ENCODE measurements at places on chromosomes 2 and 18.
A peak's percentile ranks its signal among the peaks of the same experiment; 100 is the strongest.

DNA sequence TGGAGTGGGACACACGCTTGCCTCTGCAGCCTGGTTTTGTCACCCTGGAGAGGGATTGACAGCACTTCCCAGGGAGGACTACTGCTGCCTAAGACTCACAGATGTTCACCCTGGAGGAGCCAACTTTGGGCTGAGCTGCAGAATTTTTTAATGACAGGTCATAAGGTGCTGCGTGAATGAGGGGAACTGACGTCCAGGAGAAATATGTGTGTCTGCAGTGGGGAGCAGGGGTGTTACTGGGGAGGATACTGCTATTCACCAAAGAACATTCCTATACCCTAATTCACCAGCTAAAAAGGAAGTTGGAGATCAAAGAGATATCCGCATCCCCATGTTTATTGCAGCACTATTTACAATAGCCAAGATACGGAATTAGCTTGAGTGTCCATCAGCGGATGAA, 144.4 kb downstream of the MGAT5 start:
- no peak for DNase-seq

GRCh38 chr2:36701391-36701795, 4.9 kb downstream of the VIT start:
- DNase-seq = peak; percentile 80

DNA sequence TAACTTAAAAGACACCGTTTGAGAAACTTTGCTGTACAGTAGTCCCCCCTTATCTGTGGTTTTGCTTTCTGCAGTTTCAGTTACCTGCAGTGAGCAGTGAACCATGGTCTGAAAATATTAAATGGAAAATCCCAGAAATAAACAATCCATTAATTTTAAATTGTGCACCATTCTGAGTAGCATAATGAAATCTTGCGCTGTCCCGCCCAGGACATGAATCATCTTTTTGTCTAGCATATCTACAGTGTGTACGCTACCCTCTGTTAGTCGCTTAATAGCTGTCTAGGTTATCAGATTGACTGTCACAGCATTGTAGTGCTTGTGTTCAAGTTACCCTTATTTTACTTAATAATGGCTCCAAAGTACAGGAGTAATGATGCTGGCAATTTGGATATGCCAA, 6.1 kb downstream of the ARPC2 start:
- DNase-seq = no peak

- DNase-seq = no peak
Measured at GRCh38 chr18:76626991-76627390, 131.9 kb upstream of the ZNF516 start.

- no peak for DNase-seq
Measured at GRCh38 chr2:102187496-102188150, 800 bp downstream of the IL1RL2 start.

DNA sequence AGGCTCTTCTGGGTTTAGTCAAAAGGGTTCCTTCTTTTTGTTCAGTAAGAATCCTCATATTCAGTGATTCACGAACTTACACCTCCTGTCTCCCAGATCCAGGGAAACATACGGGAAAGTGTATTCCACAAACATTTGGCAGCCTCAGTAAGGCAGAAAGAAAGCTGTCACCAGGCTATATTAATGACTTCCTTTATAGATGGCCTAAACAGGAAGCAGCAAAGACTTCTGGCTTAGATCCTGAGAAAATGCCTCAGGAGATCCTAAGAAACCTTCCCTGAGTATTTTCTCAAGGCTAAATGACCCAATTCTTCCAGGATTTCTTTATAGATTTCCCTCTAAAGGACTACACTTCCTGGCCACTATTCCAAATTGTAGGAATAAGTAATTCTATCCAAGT, 1995.5 kb upstream of the CELF4 start:
- no peak for DNase-seq

- DNase-seq = no peak
Measured at GRCh38 chr2:190043441-190043840, 19.1 kb downstream of the MSTN start.

- DNase-seq = no peak
Measured at GRCh38 chr18:24500217-24500616, 39.8 kb downstream of the HRH4 start.

DNA sequence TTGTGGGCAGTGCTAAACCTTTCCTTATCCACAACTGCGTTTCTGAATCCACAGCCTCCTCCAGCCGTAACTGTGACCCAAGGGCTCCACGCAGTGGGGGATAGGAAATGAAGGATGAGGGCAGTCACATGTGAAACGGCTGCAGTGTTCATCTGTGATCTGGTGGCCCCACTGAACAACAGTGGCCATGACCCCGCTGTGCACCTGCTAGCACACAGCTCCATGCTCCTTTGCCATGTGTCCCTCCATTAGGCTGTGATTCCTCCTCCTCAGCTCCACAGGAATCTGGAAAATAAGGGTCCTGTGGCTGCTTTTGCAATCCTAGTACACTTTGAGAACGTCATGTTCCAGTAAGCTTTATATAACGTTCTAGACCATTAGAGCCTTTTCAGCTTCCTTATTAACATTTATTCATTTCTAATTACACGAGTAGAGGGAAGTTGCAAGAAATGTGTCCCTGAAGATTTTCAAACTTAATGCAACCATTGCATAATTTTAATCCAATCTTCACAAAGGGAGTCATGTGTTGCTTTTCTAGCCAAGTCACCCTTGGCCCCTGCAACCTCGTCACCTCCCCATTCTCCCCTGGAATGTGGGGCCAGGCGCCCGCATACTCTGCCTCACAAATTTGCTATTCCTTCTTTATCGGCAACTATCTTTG, 7.1 kb upstream of the NAPG start:
- peak; percentile 29 for DNase-seq

- no peak for DNase-seq
Measured at GRCh38 chr2:24948506-24948905, 23.2 kb downstream of the DNAJC27 start.

- no peak for DNase-seq
Measured at GRCh38 chr2:63186331-63186730, 135.7 kb downstream of the OTX1 start.

GRCh38 chr2:2573205-2573604, 242.1 kb upstream of the MYT1L start:
- DNase-seq = no peak

- DNase-seq = no peak
Measured at GRCh38 chr2:47662552-47662951, 120.4 kb upstream of the MSH6 start.

DNA sequence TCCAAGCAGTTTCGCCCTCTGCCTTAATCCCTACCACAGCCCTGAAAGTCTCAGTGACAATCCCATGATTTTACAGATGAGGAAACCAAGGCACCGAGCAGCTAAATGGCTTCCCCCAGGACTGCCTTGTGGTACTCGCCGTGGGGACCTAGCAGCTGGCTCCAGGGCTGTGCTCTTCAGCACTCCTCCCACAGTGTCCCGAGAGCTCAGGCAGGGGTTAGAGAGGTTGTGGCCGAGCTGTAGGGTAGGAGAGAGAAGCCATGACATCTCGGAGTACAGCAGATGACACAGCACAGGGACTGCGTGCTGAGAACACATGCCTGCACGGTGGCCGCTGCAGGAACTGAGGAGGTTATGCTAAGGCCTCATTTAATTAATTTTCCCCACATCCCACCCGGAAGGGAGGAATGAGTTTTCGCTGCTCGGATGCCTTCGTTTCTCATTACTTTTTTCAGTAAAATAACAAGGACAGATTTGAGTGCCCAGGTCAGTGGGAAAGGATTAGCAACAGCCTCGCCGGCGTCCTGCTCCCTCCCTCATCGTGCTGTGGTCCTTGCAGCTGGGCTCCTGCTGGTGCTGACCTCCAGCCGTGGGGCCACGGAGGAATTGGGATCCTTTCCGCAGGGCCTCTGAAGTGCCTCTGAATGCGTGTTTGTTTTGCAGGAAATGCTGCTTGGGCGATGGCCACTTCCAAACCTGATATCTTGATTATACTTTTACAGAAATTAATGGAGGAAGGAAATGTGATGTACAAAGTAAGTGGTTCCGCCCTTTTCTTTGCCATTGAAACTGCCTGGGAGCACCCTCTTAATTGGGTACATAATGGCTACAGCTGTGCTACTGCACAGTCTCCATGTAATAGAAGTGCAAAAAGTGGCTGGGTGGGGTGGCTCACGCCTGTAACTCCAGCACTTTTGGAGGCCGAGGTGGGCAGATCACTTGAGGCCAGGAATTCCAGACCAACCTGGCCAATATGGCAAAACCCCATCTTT, 61.2 kb downstream of the WDSUB1 start:
- DNase-seq = no peak

DNA sequence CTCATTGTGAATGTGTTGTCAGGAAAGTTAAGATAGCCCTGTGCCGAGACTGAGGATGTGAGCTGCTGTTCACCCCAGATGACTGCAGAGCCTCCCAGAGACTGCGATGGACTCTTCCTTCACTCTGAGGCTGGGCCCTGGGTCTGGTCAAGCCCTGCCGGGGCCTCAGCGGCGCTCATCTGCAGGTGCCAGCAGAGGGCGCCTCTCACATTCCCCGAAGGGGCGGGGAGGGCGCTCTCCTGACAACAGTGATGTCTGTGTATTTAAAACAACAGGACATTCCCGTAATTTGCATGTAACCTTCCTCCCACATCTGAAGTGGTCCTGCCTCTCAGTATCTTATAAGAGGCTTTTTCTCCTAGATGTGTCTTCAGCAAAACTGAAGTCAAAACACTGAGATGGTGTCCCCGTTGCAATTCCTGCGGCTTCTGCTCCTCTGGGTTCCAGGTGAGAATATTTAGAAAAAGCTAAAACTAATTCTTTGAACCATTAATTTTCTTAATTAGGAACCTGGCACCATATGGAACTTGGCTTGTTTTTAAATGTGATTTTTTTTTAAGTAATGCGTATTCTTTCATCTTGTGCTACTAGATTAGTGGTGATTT, 1377.9 kb downstream of the RPIA start:
- peak; percentile 49 for DNase-seq

DNA sequence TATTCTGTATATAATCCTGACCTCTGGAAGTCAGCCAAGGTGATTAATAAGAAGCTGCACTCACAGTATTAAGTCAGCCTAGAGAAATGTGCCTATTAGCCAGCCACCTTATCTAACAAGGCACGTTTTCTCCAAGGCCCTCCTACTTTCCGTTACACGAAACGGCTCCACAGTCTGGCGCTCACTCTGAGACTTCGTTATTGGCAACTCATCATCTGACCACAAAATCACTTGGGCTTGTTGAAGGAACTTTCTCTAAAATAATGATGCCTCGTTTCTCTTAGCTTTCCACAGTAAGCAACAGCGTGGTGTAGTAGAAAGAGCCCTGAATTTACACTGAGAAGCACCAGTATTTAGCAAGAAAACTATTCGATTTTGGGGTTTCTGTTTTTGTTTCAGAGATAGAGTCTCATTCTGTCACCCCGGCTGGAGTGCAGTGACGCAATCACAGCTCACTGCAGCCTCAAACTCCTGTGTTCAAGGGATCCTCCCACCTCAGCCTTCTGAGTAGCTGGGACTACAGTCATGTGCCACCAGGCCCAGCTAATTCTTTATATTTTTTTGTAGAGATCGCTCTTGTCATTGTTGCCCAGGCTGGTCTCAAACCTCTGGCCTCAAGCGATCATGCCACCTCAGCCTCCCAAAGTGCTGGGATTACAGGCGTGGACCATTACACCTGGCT, 53.6 kb upstream of the SLC14A1 start:
- no peak for DNase-seq

DNA sequence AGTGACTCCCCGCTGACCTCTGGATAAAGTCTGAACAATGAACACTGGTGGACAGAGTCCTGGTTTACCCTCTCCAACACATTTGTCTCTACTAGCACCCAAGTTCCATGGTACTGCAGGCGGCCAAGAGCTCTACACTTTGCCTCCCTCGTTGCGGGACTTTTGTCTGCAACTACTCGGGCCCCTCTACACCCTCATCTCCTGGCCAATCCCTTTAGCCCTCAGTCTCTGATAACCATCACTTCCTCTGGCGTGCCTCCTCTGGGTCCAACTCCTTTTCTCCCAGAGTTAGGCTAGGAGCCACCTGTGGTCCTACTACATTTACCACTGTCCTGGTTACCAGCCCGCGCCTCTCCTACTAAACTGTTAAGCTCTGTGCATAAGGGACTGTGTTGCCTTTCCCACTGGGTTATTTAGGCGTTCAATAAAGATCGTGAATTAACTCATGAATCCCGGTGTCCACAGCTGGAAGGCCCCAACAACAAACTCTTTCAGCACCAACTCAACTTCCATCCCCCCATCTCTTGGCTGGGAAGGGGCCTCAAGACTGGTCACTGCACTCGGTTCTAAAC, 757 bp downstream of the HDHD2 start:
- DNase-seq = no peak

- DNase-seq = no peak
Measured at GRCh38 chr2:30213907-30214463, 17.3 kb upstream of the LBH start.

GRCh38 chr2:191018048-191018447, 4.1 kb upstream of the STAT1 start:
- DNase-seq = no peak

GRCh38 chr2:62149708-62150107, 46.2 kb upstream of the B3GNT2 start:
- DNase-seq = no peak

DNA sequence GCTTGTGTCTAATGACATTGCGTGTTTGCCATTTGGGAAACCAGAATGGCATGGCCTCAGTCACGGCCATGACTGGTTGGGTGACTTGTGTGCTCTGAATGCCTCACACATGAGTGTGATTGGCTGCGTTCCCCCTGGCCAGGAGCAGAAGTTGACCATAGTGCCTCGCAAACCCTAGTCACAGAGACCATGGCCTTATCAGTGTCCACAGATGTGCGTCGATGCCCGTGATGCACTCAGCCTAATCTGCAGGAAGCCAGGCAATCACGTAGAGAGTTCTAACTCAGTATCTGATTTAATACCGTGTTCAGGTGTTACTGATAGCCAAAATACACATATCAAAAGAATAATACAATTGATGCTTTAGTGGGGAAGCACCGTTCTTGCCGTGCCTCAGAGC, 64.0 kb downstream of the BOLA3 start:
- DNase-seq = no peak

DNA sequence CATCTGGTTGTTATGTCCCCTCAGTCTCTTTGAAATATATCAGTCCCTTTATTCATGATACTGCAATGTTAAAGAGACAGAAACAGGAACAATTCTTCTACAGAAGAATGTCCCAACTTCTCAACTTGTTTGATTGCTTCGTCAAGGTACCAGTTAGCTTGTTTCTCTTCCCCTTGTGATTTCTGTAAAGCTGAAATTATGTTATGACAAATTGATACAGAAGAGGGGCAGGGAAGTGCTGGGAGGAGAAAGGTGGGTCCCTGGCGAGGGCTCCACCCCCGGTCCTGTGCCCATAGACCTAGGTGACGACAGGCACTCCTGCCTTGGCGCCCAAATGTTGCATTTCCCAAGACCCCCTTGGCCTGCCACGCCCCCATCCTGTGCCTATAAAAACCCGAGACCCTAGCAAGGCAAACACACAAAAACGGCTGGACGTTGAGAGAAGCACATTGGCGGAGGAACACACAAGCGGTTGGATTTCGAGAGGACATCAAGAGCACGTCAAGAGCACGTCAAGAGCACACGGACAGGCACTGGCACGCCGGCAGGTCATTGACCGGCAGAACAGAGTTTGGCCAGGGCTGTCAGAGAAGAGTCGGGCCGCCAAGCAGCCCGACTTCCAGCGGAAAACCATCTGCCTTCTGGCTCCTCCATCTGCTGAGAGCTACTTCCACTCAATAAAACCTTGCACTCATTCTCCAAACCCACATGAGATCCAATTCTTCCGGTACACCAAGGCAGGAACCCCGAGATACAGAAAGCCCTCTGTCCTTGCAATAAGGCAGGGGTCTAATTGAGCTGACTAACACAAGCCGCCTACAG, 11.5 kb upstream of the RTN4 start:
- DNase-seq = no peak

All from HAP-1 (cell line).